Psoas muscle (tissue), 8 donors: ENCODE measurements at places on chromosomes 11 and 22. TPM values are rescaled to one million over a fixed set of nuclear protein-coding genes. Genes with fewer than 3 reads are reported as not detected.

- peak; percentile 37 for DNase-seq
Measured at GRCh38 chr11:84714316-84714780, 912.8 kb downstream of the DLG2 start.

DNA sequence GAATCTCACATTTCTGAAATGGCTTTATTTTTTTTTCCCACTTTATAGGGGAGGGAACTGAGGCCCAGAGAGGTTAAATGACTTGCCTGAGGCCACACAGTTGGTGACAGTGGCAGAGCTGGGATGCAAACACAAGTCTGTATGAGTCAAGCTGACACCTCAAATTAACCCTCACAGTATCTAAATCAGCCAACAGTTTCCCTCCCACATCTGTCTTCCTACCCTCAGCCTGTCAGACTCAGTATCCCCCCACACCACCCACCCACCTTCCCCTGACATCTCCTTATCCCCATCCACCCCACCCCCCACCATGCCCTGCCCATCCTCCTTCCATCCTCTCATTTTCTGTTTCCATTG, 95.2 kb downstream of the TP53I11 start:
- DNase-seq, result no peak

- DNase-seq, result no peak
Measured at GRCh38 chr11:44557464-44557863, 8.0 kb upstream of the CD82 start.

DNA sequence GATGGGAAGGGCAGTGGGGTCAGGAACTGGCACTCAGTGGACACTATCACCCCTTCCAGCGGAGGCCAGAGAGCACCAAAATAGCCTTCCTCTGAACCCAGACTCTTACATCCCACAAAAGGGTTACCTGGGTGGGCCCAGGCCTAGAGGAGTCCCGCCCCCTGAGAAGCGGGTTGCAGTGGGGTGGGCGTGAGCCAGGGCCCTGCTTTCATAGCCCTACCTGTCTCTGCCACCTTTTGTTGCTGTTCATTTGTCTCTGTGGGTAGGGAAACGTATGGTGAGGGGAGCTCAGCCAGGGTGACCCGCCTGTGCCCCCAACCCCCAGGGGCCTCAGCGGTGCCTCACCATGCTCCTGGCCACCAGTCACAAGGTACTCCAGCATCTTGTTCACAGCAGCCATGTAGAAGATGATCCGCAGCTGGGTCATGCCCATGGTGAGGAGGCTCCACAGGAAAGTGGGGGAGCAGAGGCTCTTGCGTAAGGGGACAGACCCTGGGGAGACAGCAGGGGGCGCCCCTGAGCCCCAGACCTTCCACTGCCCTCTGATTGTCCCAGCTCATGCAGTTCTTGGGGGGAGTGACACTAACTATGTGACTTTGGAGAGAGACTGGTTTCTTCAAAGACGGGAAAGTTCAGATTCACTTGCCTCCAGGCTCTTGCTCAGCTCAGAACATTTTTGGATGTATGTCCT, 24.0 kb downstream of the SLC43A1 start:
- DNase-seq, result peak; percentile 76

GRCh38 chr11:65891219-65892136, 1.0 kb downstream of the CCDC85B start:
- DNase-seq, result peak; percentile 74

- DNase-seq, result peak; percentile 65
Measured at GRCh38 chr11:117822074-117823033, 2.2 kb downstream of the FXYD2 start.

PNPLA2 gene
- polyA plus RNA-seq, result 83.8 TPM

UBQLN3 gene
- not detected for polyA plus RNA-seq
